H1 (cell line): ENCODE measurements at places on chromosomes 11 and 22. TPM values are rescaled to one million over a fixed set of nuclear protein-coding genes. Genes with fewer than 3 reads are reported as not detected.

PARVB gene
- 14.5 and 18.4 TPM in 2 replicates for polyA plus RNA-seq

TBRG1 gene
- 13.6 and 16.3 TPM in 2 replicates for polyA plus RNA-seq

CD3D gene
- not detected in 2 replicates for polyA plus RNA-seq

OR4C3 gene
- polyA plus RNA-seq: not detected in 2 replicates

RNF215 gene
- 13.1 and 16.4 TPM in 2 replicates for polyA plus RNA-seq

MMP27 gene
- polyA plus RNA-seq: not detected in 2 replicates
